ENCODE measurements at places on chromosomes 3 and 15.

- no peak for DNase-seq
Measured at GRCh38 chr3:117035745-117036144, 326.2 kb downstream of the TUSC7 start.

GRCh38 chr3:130393594-130393993 is 48.1 kb downstream of the COL6A5 start:
- DNase-seq, result no peak

DNA sequence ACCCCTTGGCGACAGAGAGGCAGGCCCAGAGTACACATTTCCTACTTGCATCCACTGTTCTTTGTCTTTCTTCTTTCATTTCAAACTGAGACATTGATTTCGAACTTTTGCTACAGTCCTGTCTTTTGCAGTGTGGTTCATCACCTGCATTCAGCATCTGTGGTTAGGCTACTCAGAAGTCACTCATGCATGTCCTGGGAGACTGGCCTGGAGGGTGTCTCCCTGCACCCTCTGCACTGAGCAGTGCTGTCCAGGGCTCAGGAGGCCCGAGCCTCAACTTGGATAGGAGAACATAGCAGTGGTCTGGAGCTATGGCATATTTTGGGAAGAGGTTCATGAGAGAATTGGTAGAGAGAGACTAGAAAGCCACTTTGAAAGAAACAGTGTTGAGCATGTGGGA is 240.2 kb upstream of the TPRG1 start:
- no peak for DNase-seq

GRCh38 chr3:46484911-46485778 is 12.6 kb upstream of the RTP3 start:
- no peak for DNase-seq

- peak; percentile 54 for DNase-seq
Measured at GRCh38 chr15:90665288-90666134, 51.6 kb upstream of the BLM start.

GRCh38 chr3:61808526-61808925 is 247.2 kb downstream of the PTPRG start:
- DNase-seq, result no peak

- DNase-seq, result no peak
Measured at GRCh38 chr15:60005352-60006202, 1.5 kb downstream of the FOXB1 start.

GRCh38 chr3:54121414-54122323 is 683 bp upstream of the CACNA2D3 start:
- DNase-seq, result no peak

- DNase-seq, result no peak
Measured at GRCh38 chr3:128372281-128372680, 94.4 kb downstream of the DNAJB8 start.

DNA sequence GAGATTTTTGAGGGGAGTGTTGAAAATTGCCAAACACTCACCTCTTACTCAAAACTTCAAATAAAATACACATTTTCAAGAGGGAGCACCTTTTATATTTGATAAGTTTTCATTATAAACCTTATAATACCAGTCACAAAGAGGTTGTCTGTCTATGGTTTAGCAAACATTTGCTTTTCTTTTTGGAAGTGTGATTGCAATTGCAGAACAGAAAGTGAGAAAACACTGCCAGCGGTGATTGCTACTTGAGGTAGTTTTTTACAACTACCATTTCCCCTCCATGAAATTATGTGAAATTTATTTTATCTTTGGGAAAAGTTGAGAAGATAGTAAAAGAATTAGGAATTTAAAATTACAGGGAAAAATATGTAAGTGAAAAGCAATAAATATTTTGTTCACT is 20.1 kb downstream of the DIPK2A start:
- no peak for DNase-seq

GRCh38 chr3:124791639-124792151 is 61.4 kb downstream of the UMPS start:
- DNase-seq, result no peak

DNA sequence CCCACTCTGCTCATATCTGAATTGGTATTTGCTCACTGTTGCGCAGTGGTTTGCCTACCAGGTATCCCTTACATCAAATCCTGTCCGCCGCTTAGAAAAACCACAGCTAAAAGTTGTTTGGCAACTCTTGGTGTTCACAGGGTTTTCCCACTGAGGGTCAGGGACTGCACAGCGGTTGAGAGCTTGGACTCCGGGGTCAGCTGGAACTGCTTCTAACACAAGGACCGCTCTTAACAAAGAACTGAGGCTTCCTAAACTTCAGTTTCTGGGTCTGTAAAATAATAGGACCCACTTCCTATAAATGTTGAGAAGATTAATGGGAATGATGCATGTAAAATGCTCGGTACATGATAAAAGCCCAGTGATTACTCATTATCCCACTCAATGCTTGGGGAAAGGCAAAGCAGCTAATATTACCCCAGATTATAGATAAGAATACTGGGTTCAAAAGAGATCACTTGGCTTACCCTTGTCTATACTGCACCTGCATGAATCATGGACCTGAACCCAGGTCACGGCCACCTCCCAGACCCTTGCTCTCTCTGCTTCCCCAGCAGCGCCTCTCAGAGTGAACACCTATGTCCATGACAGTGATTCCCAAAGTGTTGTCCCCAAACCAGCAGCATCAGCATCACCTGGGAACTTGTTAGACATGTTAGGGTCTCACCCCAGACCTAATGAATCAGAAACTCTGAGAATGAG is 36.1 kb downstream of the LIPC start:
- no peak for DNase-seq

DNA sequence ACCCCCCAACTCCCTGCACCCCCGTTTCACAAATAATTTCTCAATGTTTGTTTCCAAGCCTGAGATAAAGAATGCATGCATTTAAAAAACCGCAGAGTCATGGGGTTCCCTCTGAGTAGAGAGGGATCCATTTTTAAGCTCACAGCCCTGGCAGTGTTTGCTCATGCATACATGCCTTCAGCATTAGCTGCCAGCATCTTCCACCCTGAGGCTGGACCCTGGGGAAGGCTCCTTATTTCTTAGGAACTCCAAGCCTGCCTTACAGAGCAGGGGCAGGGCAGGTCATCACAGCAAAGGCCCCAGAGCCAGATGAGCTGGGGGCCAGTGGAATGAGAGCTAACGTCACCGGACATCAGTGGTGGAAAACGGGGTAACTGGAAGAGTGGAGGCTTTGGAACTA is 31.3 kb downstream of the TLE3 start:
- DNase-seq, result no peak

GRCh38 chr3:10006048-10006761 is 19.6 kb upstream of the EMC3 start:
- no peak for DNase-seq

DNA sequence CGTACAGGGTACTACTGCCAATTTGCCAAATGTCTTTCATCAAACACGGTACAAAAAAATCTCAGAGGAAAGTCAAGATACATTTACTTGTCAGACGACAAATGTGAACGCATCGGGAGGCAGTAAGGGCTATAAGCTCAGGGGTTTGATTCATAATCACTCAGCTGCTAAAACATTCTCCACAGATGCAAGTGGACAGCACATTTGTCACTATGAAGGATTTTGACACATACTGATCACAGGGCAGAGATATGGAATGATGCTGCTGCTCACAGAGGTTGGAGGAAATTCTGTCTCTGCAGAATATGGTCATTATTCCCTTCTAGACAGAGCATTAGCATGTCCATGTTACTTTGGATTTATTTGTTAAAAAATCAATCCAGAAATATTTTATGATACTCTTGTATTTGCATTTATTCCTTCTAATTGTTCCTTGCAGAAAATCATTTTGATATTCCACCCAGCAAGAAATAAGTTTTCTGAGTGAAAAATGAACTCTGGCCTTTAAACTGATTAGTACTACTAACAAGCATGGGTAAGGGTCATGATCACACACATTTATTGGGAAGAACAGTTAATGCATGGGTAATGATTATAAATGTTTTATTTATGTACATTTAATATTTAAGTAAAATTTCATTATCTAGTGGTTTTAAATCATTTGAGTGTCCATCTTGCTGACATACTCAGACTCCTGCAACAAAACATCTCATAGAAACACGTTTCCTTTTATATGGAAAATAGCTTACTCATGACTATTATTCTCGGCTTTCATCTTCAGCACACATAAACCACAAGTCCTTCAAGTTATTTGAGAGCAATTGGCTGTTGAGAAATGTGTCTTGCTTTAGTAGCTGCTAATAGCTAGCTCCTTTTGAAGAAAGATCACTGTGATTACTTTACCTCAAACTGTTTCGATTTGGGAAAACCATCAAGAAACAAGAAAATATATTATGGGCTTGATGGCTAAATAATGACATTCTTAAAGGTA is 559.3 kb downstream of the MECOM start:
- DNase-seq, result no peak

DNA sequence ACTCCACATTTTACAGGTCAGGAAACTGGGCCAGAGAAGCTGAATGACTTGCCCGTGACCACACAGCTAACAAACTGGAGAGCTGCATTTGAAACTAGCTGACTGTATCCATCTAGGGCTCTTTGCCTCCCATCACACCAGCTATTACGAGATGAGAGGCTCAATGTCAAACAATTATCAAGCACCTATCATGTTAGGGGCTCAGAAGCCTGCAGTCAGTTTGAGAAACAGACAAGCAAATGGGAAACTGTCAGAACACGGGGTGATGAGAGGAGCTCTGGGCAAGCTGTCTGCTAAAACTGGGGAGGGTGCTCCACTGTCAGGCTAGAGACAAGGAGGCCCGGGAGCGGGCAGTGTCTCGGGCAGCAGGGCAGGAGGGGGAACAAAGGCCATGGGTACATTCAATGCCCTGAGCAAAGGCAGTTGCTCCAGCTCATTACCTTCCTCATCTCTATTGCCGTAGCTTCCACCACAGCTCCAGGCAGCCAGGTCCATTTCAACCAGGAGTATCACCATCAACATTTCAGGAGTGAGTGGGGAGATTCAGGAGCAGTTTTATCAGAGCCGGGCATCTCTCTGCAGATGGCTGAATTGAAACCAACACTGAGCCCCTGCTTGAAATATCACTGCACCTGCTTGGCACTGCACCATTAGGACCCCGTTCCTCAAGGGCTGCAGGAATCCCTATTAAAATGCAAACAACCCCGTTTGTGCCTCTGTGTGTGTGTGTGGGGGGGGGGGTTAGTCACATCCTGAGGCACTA is 122.6 kb downstream of the RAB11A start:
- no peak for DNase-seq

DNA sequence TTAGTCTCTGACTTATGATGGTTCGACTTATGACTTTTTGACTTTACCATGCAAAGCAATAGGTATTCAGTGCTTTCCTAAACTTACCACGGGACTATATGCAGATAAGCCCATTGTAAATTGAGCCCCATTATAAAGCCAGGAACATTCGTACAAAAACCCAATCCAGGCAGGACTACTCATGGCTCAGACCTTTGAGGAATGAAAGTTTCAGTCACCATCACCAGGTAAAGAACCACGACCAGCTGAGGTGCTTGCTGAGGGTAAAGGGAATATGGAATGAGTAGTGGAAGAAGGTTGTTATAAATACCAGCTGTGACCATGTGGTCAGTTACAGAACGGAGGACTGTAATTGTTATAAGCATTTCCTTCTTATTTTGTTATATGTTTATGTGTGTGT is 54.9 kb upstream of the BNC1 start:
- DNase-seq, result no peak

- no peak for DNase-seq
Measured at GRCh38 chr3:66949898-66950297, 48.2 kb upstream of the KBTBD8 start.

GRCh38 chr3:188207941-188208515 is 54.1 kb downstream of the LPP start:
- DNase-seq, result no peak

DNA sequence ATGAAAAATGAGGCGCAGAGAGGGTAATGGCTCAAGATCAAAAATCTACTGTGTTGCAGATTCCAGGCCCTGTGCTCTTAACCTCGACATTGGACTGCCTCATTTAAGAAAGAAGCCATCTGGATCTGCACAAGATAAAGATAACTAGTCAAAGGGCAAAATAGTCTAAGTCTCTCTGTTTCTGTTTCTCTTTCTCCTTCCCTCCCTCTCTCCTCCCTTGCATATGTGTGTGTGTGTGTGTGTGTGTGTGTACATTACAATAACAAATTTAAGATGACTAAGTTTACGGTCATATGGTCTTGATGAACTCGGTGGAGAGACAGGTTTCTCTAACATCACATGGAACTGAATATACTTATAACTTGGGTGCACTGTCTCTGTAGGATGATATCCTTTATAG is 69.2 kb downstream of the MEIS2 start:
- DNase-seq, result no peak

- no peak for DNase-seq
Measured at GRCh38 chr3:170064108-170064507, 26.3 kb downstream of the GPR160 start.

DNA sequence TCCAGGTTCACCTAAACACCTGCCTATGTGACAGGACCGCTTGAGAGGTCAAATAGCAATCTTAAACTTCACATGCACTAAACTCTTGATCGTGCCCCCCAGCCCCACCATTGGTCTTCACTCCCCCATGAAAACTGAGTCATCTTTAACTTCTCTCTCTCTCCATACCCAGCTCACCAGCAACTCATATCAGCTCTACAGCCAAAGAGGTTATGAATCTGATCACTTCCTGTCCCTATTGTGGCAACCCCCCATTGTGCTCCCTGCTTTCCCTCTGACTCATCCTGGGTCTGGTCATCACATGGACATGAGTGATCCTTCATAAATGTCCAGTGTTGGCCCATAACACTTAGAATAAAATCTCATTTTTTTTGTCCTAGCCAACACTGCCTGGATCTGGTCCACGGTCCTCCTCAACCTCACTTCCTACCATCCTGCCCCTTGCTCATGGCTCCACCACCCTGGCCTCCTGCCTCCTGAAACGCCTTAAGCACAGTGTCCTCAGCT is 103.4 kb upstream of the HACD2 start:
- DNase-seq, result peak; percentile 79

- DNase-seq, result no peak
Measured at GRCh38 chr3:114566767-114567166, 272.9 kb downstream of the TIGIT start.

DNA sequence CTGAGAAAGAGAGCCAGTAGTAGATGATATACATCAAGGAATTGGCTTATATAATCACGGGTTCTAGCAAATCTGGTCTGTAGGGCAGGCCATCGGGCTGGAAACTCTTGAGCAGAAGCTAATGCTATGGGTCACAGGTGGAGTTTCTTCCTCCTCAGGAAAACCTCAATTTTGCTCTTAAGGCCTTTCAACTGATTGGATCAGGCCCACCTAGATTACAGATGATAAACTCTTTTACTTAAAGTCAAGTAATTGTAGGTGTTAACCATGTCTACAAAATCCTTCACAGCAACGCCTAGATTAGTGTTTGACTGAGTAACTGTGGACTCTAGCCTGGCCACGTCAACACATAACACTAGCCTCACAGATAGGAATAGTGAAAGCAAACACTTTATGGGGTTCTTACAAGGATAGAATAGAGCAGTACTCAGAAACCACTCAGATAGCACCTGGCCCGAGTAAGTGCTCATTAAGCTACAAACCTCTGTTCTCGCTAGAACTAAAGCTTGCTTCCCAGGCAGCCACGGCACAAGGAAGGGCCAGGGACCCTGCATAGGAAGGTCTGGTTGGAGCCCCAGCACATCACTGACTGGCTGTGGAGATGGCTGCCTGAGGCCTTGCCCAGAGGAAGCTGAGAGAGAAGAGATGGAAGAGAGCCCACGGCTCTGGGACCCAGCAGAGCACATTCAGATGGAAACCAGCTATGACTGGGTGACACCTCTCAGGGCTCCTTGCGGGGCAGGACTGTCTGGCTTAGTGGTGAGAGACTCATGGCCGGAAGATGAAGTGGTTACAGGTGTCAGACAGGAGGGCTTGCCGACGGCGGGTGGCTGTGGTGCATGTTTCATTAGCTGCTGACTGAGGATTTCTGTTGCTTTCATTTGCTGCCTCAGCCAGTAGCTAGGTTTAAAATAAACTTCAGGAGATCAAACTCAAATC is 202.5 kb upstream of the TLE3 start:
- DNase-seq, result no peak

- no peak for DNase-seq
Measured at GRCh38 chr3:187958432-187959003, 195.4 kb upstream of the LPP start.

All from SW 1271 (cell line).